ENCODE measurements at places on chromosomes 4 and X.

DNA sequence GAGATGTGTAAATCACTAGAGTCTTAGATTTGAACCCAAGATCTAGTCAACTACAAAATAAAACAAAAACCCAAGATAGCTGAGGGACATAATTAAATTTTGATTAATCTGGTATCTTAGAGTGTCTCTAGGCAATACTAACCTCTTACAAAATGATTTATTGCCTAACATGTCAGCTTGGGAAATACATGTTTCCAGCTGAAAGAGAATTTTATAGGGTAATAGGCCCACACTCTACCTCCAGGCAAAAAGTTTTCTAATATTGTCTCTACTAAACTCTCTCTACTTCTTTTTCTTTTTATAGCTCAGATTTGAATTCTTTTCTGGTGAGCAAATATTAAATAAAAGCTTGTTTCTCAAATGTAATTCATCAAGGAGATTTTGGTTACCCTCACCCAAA, 263.2 kb downstream of the IL15 start:
- DNase-seq = no peak

DNA sequence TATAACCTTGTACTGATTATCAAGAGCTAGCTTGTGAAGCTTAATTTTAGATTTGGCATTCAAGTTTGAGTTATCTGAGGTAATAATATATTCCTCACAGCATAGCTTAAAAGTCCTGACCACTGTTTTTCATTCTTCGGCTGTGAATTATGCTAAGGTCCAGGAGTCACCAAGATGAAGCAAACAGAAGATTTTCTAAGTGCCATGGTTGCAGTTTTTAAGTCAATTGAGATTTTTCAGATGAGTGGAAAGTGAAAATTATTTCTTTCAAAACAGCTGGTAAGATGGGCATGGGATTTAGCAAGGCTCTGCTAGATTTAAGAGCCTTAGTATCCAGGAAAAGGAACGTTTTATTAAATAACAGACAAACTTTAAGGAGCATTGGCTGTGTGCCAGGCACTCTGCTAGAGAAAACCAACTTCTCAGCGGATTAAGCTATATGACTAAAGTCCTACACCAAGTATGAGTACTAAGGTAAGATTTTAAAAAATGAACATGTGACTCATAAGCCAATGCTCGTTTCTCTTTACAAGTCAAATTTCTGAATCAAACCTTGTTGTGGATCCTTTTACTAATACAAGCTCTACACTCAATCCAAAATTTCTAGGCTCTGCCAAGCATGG, 149.9 kb upstream of the IL15 start:
- DNase-seq = no peak

- no peak for DNase-seq
Measured at GRCh38 chr4:94665500-94666404, 92.0 kb upstream of the BMPR1B start.

DNA sequence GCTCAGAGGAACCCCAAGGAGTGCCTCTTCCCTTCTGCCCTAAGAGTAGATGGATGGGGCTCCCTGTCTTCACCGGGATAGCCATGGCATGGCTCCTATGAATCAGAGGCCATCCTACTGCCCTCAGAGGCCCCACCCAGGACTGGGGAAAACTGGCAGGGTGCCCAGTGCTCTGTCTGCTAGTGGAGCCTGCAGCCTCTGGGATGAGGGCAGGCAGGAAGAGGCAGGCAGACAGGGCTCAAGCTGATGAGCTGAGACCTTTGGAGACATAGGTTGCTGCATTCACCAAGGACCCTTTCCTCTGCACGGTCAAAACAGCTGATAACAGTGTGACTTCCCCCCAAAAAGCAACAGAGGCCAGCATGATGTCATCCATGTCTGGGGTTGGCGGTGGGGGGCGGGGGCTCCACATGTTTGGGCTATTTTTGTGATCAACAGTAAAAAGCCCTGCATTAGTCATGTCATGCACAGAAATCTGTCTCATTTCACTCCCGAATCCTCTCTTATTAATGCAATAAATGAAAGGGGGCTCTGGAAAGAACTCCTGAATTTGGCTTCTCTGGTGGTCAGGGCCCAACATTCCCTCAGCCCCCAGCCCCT, 207.6 kb upstream of the MAMLD1 start:
- peak; percentile 39 for DNase-seq

DNA sequence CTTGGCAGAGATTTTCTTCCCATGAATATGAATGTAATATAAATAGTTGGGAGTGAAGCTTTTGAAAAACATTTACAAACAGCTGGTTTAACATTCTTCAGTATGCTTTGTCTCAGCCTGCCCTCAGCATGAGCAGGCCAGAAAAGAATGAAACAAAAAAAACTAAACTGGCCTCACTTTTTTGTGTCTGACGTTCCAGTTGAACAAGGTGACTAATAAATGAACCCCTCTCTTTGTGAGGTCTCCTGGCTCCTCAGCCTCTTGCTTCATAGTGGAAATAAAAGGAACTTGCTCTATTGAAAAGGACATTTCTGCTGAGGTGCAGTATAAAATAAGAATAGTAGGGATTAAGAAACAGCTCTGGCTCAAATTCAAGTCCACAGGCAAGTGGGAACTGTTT, 9.4 kb downstream of the CHST7 start:
- DNase-seq = no peak

DNA sequence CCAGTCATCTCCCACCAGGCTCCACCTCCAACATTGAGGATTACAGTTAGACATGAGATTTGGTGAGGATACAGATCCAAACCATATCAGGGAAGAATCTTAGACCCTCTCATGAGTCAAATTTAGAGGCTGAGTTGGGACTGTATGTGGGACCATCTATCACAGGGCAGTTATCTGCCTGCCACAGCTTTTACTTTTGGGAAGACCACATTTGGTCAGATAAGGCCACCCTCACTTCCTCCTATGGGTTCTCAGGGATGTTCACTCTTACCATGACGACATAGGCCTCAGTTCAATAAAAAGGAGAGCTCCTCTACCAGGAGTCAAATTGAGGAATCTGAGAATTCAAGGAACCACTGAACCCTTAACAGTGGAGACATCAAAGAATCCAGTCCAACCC, 2.1 kb downstream of the MAGEB2 start:
- no peak for DNase-seq

- no peak for DNase-seq
Measured at GRCh38 chrX:131279197-131279596, 9.9 kb downstream of the IGSF1 start.

DNA sequence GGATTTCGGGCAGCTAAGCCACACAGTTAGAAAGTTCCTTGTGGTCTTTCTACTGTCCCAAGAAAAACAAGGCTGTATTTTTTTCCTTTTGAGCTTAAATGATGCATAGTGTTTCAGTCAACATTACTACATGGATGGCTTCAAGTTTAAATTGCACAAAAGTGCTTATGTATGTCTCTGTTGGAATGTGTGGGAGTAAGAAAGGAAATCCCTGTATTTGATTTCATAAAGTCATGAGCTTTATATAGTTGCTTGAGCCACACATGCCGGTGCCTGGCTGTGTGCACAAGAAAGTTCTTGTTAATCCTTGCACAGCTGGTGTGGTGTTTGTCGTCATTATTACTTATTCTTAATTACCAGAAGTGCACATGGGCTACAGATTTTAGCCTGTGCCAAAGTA, 262.2 kb downstream of the ARHGAP10 start:
- DNase-seq = no peak

DNA sequence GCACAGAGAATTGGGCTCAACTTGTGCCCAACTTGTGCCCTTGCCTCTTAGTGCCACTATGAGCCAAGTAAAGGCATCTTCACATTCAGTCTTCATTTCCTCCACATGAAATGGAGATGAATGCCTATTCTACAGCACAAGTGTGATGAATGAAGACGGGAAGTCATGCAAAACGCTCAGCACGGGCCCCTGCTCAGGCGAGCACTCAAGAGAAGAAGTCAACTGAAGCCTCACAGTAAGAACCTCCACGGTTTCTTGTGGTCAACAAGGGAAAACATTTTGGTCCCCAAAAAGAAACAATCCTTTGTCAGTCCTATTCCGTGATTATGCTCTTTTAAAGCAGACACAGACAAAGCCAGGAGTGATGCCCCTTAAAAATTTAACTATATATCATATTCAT, 87.0 kb downstream of the IRF2 start:
- DNase-seq = no peak

DNA sequence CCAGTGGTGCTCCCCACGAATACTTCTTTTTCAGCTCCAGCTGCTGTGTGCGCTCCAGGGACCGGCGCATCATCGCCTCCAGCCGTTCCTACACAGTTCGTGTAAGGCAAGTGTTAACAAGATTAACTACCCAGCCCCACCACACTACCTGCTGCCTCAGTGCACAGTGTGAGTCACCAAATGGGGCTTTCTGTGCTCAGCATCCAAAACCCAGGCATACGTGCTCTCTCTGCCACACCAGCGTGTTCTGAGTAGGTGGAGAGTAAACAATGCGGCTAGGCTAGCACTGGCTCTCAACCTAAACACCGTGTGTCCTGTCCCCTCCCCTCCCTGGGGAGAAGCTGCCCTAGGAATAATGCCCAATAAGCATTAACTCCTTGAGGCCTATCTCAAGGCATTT, 60.0 kb downstream of the MAP7D2 start:
- DNase-seq = no peak

- no peak for DNase-seq
Measured at GRCh38 chrX:138908577-138908976, 197.1 kb upstream of the FGF13 start.

- DNase-seq = no peak
Measured at GRCh38 chr4:3499710-3500109, 32.5 kb downstream of the LRPAP1 start.

DNA sequence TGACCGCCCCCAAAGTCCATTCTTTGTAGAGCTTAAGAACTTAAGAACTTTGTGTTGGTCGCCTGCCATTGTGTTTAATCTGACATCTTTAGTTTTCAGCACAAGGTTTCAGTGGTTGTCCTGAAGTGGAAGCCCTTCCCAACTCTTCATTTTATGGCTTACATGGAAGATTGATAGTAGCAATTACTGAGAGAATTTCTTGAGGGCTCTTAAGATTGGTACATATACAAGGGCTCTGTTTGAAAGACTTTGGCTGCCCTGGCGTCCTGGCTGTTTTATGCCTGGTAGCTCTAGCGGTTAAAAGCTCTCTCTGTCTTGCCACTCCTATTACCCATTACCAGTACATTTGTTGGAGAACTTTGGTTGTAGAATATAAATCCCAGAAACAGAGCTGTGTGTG, 75.0 kb downstream of the KDM6A start:
- DNase-seq = no peak

DNA sequence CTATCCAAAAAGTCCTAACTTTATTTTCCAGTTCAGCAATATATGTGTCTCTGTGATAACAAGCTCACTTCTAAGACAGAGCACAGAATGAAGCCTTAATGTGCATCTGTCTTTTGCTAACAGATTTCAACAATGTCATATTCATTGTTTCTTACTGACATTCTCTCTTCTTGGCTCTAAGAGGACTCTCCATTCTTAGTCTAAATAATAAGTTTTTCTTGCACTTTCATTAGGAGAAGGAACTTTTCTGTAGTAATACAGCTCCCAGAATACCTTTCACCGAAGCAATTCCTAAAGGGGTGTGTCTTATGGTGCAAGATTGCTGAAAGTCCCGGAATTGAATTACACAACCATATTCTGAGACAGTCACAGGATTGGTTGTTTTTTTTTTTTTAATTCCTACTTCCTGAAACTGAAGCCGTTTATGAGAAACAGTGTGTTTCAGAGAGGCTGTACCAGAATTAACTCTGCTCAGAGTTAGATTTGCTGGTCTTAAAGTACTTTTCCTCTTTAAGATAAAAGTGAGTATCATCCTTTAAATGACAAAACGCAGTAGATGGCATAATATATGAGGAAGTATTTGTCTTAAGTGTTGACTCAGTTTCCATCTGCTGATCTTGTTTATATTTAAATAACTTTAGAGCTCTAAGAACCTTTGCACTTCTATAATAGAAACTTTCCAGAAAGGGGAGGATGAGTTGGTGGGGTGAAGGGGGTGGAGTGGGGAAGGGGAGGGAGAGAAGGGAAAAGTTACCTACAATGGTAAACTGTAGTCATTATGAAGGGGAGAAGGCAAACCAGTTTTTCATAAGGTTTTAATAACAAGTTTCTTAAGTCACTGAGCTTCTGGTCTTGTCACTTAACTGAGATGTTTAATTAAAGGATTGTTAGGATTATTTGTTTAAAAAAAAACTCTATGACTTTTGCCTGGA, at the start of gene ALPK1:
TSS of gene ALPK1 (plus strand) at position 421 of the 932 bp plus-strand sequence.
- DNase-seq = no peak

DNA sequence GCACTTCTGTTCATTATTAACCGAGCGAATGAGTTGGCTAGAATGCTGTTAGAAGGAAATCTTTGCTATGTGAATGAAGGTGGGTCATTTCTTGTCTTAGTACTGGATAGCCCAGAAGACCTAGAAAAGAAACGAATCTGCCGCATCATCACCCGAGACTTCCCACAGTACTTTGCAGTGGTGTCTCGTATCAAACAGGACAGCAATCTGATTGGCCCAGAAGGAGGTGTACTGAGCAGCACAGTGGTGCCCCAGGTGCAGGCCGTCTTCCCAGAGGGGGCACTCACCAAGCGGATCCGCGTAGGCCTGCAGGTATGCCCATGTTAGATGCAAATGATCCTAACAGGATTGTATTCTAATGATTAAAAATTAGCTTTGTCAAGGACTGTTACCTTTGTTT, 286.3 kb downstream of the ANK2 start:
- no peak for DNase-seq

DNA sequence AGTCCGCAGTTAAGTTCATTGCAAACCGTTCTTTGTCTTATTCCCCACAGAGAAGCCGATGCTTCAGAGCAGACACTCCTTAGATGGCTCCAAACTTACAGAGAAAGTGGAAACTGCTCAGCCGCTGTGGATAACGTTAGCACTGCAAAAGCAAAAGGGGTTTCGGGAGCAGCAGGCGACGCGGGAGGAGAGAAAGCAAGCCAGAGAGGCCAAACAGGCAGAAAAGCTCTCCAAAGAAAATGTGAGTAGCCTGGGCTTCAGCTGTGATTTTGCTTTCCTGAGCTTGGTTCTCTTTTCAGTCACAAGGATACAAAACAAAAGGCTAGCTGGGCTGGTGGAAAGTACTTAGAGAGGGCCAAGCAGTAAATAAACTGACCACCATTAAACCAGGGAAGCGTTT, 64.0 kb downstream of the AASDH start:
- DNase-seq = no peak

GRCh38 chr4:105092356-105092755, 54.3 kb upstream of the TET2 start:
- no peak for DNase-seq

- no peak for DNase-seq
Measured at GRCh38 chrX:18065956-18066355, 154.7 kb downstream of the BEND2 start.
